Type B pancreatic cell (in vitro differentiated cells): ENCODE measurements at places on chromosomes 16 and 17. TPM values are rescaled to one million over a fixed set of nuclear protein-coding genes. Genes with fewer than 3 reads are reported as not detected.

GRCh38 chr17:74176546-74177001, 26.9 kb upstream of the RPL38 start:
- peak overlapping the region; percentile 33 for H3K27ac ChIP-seq
- DNase-seq = no peak
- H3K4me1 ChIP-seq = peaks cover 30% of the 10 kb centered on the region
- H3K4me3 ChIP-seq = no peak overlapping the region
- H3K27me3 ChIP-seq = peaks cover 30% of the 10 kb centered on the region
- H3K36me3 ChIP-seq = no peaks in the 10 kb centered on the region

DNA sequence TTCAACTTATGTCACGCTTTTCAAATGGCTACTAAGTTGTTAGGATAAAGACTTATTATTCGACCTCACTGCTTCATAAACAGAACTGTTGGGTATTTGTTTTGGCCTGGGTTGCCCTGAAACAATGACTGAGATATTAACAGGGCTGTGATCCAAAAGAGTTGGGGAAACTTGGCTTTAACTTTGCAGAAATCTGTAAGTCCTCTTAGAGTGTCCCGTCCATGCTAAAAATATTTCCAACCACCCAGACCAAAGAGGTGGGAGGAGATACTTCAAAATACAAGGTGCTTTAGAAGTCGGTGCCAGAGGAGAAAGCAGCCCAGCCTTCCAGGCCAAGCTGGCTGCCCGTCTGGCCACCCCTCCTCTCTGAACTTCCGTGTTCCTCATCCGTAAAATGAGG, 16.1 kb upstream of the SPATA32 start:
- DNase-seq = no peak
- H3K27ac ChIP-seq = peak overlapping the region; percentile 51
- H3K4me3 ChIP-seq = no peak overlapping the region
- peaks cover 13% of the 10 kb centered on the region for H3K4me1 ChIP-seq
- peaks cover 4% of the 10 kb centered on the region for H3K36me3 ChIP-seq

- H3K36me3 ChIP-seq = no peaks in the 10 kb centered on the region
- DNase-seq = no peak
- peaks cover 19% of the 10 kb centered on the region for H3K27me3 ChIP-seq
- no peak overlapping the region for H3K4me3 ChIP-seq
- H3K4me1 ChIP-seq = no peaks in the 10 kb centered on the region
- peak overlapping the region; percentile 44 for H3K27ac ChIP-seq
Measured at GRCh38 chr17:78583091-78583490, 5.9 kb upstream of the DNAH17 start.

The SPATA32 gene
- not detected in 2 replicates for total RNA-seq

GRCh38 chr16:86379505-86379846, 130.9 kb upstream of the FOXF1 start:
- H3K36me3 ChIP-seq = no peaks in the 10 kb centered on the region
- peaks cover 66% of the 10 kb centered on the region for H3K27me3 ChIP-seq
- H3K4me1 ChIP-seq = peaks cover 35% of the 10 kb centered on the region
- H3K27ac ChIP-seq = no peak overlapping the region

The NXN gene
- 65.1 and 68.0 TPM in 2 replicates for total RNA-seq

DNA sequence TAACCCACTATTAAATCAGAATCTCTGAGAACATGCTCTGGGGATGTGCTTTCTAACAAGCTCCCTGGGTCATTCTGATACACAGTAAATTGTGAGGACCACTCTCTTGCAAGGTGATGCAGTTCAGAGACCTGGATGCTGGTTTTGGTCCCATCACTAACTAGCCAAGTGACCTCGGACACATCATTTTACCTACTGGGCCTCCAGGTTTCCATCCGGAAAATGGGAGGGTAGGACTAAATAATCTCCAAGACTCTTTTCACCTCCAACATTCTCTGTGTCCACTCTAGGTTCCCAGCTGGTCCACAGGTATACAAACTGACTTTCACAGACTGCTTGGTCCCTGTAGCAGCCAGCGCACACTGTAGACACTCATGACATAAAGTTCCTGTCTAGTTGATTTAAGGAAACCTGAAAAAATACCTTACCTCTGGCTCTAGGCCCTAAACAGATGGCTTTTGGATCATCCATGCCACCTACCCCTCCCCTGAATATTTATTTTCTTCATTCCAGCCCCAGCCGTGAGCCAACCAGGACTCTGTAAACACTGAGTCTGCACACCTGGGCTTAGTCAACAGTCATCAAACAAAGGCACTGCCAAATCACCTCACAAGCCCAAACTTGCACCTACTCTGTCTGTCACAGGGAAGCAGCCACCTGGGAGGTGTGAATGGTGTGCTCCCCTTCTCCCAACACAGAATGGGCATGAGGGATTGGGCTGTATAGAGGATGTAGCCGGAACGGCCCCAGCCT, 51.3 kb upstream of the MRPS23 start:
- H3K27me3 ChIP-seq = peaks cover 3% of the 10 kb centered on the region
- peak overlapping the region; percentile 84 for H3K27ac ChIP-seq
- H3K36me3 ChIP-seq = peaks cover 2% of the 10 kb centered on the region
- H3K4me1 ChIP-seq = peaks cover 63% of the 10 kb centered on the region
- peak overlapping the region; percentile 21 for H3K4me3 ChIP-seq

GRCh38 chr16:2196162-2196980, at the start of gene CASKIN1:
CASKIN1 (minus strand) TSS chr16:2196605; CDS start chr16:2196432, 173 bp downstream.
- H3K4me1 ChIP-seq = no peaks in the 10 kb centered on the region
- DNase-seq = no peak
- peaks cover 28% of the 10 kb centered on the region for H3K27me3 ChIP-seq
- no peak within 1 kb of the TSS for H3K27ac ChIP-seq

DNA sequence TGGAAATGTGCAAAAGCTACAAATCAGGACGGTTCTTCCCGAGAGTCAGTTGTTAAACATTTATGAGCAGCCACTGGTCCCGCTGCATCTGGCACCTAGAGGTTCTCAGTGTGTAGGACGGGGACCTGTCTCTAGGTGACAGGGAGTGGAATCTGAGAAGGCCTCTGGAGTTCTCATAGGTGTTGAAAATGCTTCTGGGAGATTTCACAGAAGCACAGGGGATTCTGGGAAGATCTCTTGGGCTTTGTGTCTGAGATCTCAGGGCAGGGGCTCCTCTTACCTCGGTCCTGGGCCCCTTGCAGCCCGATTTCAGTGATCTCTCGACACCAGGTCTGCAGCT, 8.9 kb downstream of the ALOX15 start:
- no peak overlapping the region for H3K27ac ChIP-seq
- no peak for DNase-seq
- no peaks in the 10 kb centered on the region for H3K36me3 ChIP-seq

The CPNE7 gene
- total RNA-seq = 1.6 and 6.5 TPM in 2 replicates

- DNase-seq = no peak
- no peaks in the 10 kb centered on the region for H3K27me3 ChIP-seq
- peaks cover 8% of the 10 kb centered on the region for H3K4me1 ChIP-seq
Measured at GRCh38 chr16:88022076-88023042, 71.1 kb downstream of the BANP start.

The MEIOC gene
- 0.60 TPM in 1 of 2 replicates, not detected in the other for total RNA-seq

DNA sequence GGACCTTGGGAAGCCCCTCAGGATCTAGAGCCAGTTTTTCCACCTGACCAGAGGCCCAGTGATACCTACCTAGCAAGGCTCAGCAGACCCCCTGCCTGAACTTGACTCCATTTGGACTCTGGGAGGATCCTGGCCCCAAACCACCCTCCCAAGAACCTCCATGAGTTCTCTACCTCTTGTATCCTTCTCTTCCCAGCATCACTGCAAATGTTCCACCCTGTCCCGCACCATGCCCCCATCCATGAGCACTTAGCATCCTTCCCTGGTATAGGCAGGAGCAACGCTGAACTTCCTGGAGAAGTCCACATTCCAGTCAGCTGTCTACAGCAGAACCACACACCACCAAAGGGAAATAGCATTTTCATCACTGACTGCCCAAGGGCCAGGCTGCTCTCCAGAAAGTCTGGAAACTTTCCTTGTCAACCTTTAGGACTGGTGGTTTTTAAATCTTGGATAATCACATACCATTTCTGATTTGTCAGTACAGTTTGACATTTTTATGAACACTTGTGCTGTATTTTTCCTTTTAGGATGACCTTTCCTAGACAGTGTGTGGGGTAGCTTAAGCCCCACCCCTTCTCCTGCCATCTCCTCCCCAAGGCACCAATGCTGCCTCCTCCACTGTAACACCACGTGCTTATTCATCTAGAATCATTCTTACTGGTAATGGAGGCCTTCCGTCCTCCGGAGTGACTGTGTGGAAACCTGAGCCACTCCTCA, 13.9 kb downstream of the EIF4A3 start:
- DNase-seq = no peak
- no peak overlapping the region for H3K27ac ChIP-seq
- H3K4me3 ChIP-seq = no peak overlapping the region
- peaks cover 15% of the 10 kb centered on the region for H3K36me3 ChIP-seq

The ZP2 gene
- not detected in 2 replicates for total RNA-seq

The HOXB8 gene
- 16.0 and 17.1 TPM in 2 replicates for total RNA-seq

The PDIA2 gene
- 1.0 and 1.6 TPM in 2 replicates for total RNA-seq

The SAT2 gene
- 94.1 and 104 TPM in 2 replicates for total RNA-seq

The CDT1 gene
- total RNA-seq = 17.7 and 36.8 TPM in 2 replicates

GRCh38 chr16:28308794-28309584, 16.7 kb downstream of the SBK1 start:
- no peak overlapping the region for H3K4me3 ChIP-seq
- H3K4me1 ChIP-seq = no peaks in the 10 kb centered on the region
- H3K36me3 ChIP-seq = peaks cover 14% of the 10 kb centered on the region
- no peak overlapping the region for H3K27ac ChIP-seq

The CDH3 gene
- total RNA-seq = 35.5 and 53.5 TPM in 2 replicates

The RAB11FIP4 gene
- total RNA-seq = 32.4 and 44.7 TPM in 2 replicates

The FBXW10 gene
- 0.19 and 0.22 TPM in 2 replicates for total RNA-seq

- H3K4me3 ChIP-seq = no peak overlapping the region
- H3K36me3 ChIP-seq = no peaks in the 10 kb centered on the region
- H3K4me1 ChIP-seq = peaks cover 17% of the 10 kb centered on the region
- peak overlapping the region; percentile 76 for H3K27ac ChIP-seq
- DNase-seq = no peak
- no peaks in the 10 kb centered on the region for H3K27me3 ChIP-seq
Measured at GRCh38 chr17:16465861-16466338, 26.1 kb downstream of the LRRC75A start.

DNA sequence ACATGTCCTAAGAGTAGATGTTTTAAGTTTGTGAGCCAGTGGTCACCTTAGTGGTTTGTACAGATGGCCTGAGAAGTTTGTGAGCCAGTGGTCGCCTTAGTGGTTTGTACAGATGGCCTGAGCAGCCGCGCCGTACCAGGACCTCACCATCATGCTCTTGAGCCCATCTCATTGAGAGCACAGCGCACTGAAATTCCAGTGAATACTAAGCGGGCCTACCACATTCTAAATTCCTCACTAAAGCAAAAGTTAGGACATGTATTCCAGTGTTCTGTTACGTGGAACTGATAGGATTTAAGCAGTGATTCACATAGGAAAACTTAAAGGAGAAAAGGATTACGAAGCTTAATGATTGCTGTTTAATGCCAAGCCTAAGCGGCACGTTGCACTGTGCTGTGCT, 3.9 kb downstream of the USP10 start:
- no peaks in the 10 kb centered on the region for H3K27me3 ChIP-seq
- peaks cover 5% of the 10 kb centered on the region for H3K36me3 ChIP-seq
- H3K27ac ChIP-seq = no peak overlapping the region
- DNase-seq = peak; percentile 24

The RAB40C gene
- total RNA-seq = 21.4 and 26.5 TPM in 2 replicates

DNA sequence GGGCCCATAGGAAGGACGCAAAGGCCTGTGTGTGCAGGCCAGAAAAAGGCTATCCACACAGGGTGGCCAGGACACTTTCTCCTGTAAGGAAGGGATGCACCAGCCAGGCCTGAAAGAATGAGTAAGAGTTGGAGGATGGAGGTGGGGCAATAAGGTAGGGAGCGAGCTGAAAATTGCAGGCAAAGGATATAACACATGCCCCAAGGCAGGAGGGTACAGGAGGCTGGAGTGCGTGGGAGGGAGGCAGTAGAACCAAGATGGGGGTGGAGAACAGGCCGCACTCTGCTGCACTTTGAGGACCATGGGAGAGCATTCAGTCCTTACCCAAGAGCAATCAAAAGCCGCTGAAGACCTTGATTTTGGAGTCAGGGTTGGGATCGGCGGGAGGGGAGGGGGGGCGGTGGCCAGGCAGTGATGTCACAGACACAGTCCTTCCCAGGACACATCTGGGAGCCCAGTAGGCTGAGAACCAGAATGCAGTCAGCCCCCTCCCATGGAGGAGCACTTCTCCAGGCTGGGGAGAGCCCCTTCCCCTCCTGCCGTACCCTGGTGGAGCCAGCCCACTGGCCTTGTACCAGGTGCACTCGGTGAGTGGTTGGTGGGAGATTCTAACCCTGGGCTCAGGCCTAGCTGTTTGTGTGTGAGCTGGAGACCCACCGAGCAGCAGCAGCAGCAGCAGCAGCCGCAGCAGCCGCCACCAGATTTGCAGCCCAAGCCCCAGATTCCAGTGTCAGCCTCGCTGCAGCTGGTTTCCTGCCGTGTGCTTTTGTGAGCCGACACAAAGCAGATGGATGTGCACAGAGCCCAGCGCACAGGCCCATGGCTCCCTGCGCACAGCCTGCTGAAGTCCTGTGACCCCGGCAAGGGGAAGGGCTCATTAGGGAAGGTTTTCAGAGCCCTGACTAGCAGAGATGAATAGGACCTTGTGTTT, 17.5 kb downstream of the ANKRD40 start:
- no peaks in the 10 kb centered on the region for H3K36me3 ChIP-seq
- no peak overlapping the region for H3K27ac ChIP-seq
- no peak overlapping the region for H3K4me3 ChIP-seq
- no peak for DNase-seq
- no peaks in the 10 kb centered on the region for H3K27me3 ChIP-seq

- no peak for DNase-seq
- H3K27ac ChIP-seq = no peak overlapping the region
- no peak overlapping the region for H3K4me3 ChIP-seq
- H3K27me3 ChIP-seq = peaks cover 31% of the 10 kb centered on the region
Measured at GRCh38 chr17:37064206-37064605, 115.5 kb downstream of the AATF start.

The UNC119 gene
- total RNA-seq = 40.2 and 52.2 TPM in 2 replicates

The ACSF2 gene
- total RNA-seq = 57.3 and 75.0 TPM in 2 replicates

- no peak overlapping the region for H3K27ac ChIP-seq
- H3K4me3 ChIP-seq = no peak overlapping the region
- no peaks in the 10 kb centered on the region for H3K27me3 ChIP-seq
- DNase-seq = peak; percentile 64
- H3K36me3 ChIP-seq = no peaks in the 10 kb centered on the region
- peaks cover 4% of the 10 kb centered on the region for H3K4me1 ChIP-seq
Measured at GRCh38 chr16:29192329-29193247, 207.7 kb downstream of the LAT start.

- no peaks in the 10 kb centered on the region for H3K4me1 ChIP-seq
- H3K36me3 ChIP-seq = no peaks in the 10 kb centered on the region
- H3K27me3 ChIP-seq = no peaks in the 10 kb centered on the region
Measured at GRCh38 chr16:48025359-48025758, 130.4 kb downstream of the ABCC12 start.

The KRT31 gene
- 0.79 TPM in 1 of 2 replicates, not detected in the other for total RNA-seq
